A549 (cell line): ENCODE measurements at places on chromosomes 1 and 21. TPM values are rescaled to one million over a fixed set of nuclear protein-coding genes. Genes with fewer than 3 reads are reported as not detected.

CBR1 gene
- 203 to 211 TPM (median 208 TPM) in 3 replicates for polyA plus RNA-seq

GRCh38 chr1:93051961-93052360 lies 27.1 kb upstream of the MTF2 start:
- DNase-seq = no peak

DNA sequence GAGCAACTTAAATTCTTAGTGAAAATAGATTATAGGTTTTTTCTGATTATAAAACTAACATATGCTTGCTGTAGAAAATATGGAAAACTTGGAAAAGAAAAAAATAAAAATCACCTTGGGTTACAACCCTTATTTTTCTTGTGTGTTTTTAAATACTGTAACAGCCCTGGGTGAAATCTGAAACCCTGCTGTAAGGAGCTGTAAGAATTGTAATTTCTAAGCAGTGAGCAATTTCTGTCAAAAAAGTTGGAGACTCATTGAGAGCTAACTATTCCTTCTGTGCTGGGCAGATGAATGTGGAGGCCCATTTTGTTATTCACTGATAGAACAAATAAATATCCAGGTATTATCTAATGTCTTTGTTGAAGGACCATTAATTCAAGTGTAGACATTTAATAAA lies 42.6 kb downstream of the ADCY10 start:
- DNase-seq = no peak

- DNase-seq = peak; percentile 64
These were observed at the start of gene PLA2G4A for GRCh38 chr1:186828611-186829454. TSS of gene PLA2G4A (plus strand) at chr1:186828949. CDS start at chr1:186854355, 25,406 bp downstream.

GRCh38 chr21:15732290-15732995 lies 2.7 kb downstream of the USP25 start:
- peak; percentile 53 for DNase-seq
